Sigmoid colon (tissue), 7 donors: ENCODE measurements at places on chromosomes 7 and 10. TPM values are rescaled to one million over a fixed set of nuclear protein-coding genes. Genes with fewer than 3 reads are reported as not detected.

Gene TAS2R41
- not detected for polyA plus RNA-seq

Gene CCZ1B
- 35.8 TPM for polyA plus RNA-seq

DNA sequence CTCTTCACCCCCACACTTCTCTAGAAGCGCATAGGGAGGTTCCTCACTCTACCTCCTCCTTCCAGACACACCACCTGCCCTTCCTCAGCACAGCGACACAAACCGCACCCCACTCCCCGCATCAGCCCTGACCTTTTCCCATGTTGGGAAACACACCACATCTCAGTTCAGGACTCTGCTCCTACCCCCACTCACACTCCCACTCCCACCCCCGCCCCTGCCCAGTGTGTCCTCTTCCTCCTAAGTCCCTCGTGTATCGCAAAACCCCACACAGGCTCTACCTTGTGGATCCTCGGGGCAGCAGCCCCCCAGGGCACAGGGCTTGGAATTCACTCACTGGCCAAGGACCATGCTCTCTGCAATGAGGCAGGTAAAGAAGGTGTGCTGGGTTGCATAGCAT lies 4.2 kb upstream of the AOC1 start:
- DNase-seq: peak; percentile 38

GRCh38 chr10:111705021-111705420 lies 478.5 kb downstream of the GPAM start:
- no peak for DNase-seq

GRCh38 chr10:77036276-77036675 lies 601.3 kb downstream of the KCNMA1 start:
- no peak for DNase-seq

DNA sequence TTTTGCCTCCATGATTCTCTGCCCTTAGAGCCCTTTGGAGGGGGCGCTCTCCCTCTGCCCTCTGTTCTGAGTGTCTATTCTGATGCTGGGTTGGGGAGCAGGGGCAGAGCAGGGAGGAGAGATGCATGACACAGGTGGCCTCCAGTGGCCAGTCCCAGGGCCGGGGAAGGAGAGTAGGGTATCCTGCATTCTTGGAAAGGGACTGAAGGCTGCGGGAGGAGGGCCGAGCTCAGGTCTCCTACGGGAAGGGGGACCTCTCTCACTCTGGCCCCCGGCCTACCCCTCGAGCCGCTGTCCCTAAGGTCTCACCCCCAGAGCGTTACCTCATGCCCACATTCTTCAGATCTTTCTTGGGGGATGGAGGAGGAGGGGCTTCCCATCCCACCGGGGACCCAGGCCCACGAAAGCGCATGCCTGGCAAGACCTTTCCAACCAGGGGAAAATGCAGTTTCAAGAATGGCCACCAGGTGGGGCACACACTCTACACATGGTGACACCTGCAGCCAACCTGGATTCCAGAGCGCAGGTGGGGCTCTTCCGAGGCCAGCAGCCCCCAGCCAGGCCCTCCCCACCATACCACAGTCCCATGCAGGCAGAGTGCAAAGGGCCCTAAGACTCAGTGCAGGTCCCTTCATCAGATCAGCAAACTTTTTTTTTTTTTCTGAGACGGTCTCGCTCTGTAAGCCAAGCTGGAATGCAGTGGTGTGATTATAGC lies 86.4 kb downstream of the MYL10 start:
- DNase-seq: no peak

- no peak for DNase-seq
Observed at GRCh38 chr7:100887516-100888290, 1.8 kb downstream of the UFSP1 start.

GRCh38 chr10:127565583-127565982 lies 16.5 kb downstream of the NPS start:
- DNase-seq: no peak

- DNase-seq: no peak
Observed at GRCh38 chr10:6786579-6787031, 206.5 kb upstream of the PRKCQ start.

GRCh38 chr10:94626476-94626875 lies 57.1 kb upstream of the CYP2C18 start:
- no peak for DNase-seq

DNA sequence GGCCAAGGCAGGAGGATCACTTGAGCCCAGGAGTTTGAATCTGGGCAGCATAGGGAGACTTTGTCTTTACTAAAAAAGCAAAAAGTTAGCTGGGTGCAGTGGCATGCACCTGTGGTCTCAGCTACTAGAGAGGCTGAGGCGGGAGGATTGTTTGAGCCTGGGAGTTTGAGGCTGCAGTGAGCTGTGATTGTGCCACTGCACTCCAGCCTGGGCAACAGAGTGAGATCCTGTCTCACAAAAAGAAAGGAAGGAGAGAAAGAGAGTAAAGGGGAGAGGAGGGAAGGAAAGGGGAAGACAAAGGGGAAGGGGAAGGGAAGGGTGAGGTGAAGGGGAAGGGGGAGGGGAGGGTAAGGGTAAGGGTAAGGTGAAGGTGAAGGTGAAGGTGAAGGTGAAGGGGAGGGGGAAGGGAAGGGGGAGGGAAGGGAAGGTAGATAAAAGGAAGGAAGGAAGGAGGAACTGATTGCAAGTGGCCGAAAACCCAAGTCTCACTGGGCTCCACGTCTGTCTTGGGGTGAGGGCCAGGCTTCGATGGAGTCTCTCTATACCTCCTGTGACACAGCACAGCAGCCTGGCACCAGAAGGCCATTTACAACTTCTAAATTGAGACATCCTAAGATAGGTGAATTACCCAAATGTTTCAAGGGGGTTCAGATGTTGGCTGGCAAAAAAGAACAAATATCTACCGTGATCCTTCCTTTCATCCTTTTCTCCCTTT lies 4.0 kb upstream of the KLRG2 start:
- DNase-seq: no peak

- DNase-seq: no peak
Observed at GRCh38 chr7:152910545-152911225, 151.1 kb downstream of the ACTR3B start.
